ENCODE measurements at places on chromosomes 4 and X. TPM values are rescaled to one million over a fixed set of nuclear protein-coding genes. Genes with fewer than 3 reads are reported as not detected.

CLDN22 gene
- not detected for total RNA-seq

DNA sequence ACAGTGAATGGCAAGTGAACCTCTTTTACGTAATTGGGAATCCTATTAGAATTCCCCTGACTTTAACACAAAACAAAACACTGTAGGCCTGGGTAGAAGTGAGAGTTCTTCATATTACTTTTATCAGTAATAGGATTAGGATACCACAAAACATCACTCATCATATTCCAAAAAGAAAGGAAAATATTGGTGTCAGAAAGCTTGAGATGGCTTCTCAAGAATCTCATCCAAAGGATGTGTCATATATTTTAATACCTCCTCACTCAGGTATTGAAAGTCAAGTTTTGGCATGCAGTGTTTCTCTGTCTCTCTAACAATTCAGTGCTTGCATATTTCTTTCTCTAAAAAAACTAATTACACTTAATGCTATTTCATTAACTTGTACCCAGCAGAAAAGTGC, 173.2 kb downstream of the PDGFC start:
- H3K27me3 ChIP-seq = no peaks in the 10 kb centered on the region
- no peaks in the 10 kb centered on the region for H3K4me1 ChIP-seq
- peaks cover 4% of the 10 kb centered on the region for H3K36me3 ChIP-seq
- DNase-seq = no peak
- H3K27ac ChIP-seq = no peak overlapping the region

- H3K27me3 ChIP-seq = peaks cover 7% of the 10 kb centered on the region
- DNase-seq = peak; percentile 33
- peaks cover under 1% of the 10 kb centered on the region for H3K36me3 ChIP-seq
- no peak overlapping the region for H3K4me3 ChIP-seq
Observed at GRCh38 chrX:555725-556666, 74.6 kb upstream of the SHOX start.

DNA sequence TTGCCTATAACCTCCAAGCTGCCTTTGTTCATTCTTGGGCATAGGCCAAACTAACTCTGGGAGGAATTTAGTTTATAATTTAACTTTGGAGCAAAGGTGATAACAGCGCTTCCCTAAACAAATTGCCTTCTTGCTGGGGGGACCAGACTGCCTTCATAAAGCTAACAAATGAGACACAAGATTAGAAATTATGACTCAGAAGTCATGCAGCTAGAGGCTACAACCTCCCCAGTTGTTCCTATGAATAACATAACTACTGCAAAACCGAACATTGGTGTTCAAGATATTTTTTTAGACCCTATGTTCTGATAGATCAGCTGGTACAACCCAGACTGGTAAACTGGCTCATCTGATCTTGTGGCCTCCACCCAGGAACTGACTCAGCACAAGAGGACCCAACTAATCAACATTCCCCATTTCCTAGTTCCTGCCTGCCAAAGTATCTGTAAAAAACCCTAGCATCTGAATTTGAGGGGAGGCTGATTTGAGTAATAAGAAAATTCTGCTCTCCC, 22.0 kb upstream of the TMPRSS11B start:
- no peak for DNase-seq
- no peaks in the 10 kb centered on the region for H3K27me3 ChIP-seq
- no peak overlapping the region for H3K4me3 ChIP-seq
- no peak overlapping the region for H3K27ac ChIP-seq

ALB gene
- total RNA-seq = not detected

GRCh38 chr4:107423677-107424405, 296.2 kb downstream of the PAPSS1 start:
- no peaks in the 10 kb centered on the region for H3K36me3 ChIP-seq
- no peaks in the 10 kb centered on the region for H3K4me1 ChIP-seq
- no peaks in the 10 kb centered on the region for H3K27me3 ChIP-seq
- no peak overlapping the region for H3K27ac ChIP-seq

KLHL4 gene
- total RNA-seq = 39.9 TPM

DUSP9 gene
- 0.61 TPM for total RNA-seq

DNA sequence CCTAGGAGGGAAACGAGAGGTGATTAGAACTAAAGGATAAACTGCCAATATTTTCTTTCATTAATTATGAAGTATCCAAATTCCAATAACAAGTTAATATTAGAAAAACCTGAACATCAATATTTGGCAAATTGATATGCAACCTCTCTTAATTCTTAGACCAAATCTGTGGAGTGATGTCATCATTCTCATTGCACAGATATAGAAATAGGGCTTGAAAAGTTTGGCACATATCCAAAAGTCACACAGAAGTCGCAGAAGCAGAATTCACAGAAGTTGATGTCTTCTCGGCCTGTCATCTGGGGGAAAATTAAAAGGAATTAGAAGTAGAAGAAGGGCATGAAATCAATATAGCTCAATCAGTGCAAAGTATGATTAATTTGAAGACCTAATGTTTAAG, 36.9 kb downstream of the ENPEP start:
- H3K27ac ChIP-seq = no peak overlapping the region
- no peaks in the 10 kb centered on the region for H3K36me3 ChIP-seq
- no peaks in the 10 kb centered on the region for H3K4me1 ChIP-seq
- H3K27me3 ChIP-seq = no peaks in the 10 kb centered on the region
- no peak overlapping the region for H3K4me3 ChIP-seq

GRCh38 chr4:26135331-26135730, 185.5 kb upstream of the RBPJ start:
- H3K27ac ChIP-seq = no peak overlapping the region
- peaks cover 5% of the 10 kb centered on the region for H3K36me3 ChIP-seq
- H3K4me1 ChIP-seq = peaks cover 2% of the 10 kb centered on the region
- DNase-seq = no peak

GLRB gene
- total RNA-seq = 2.0 TPM

- no peaks in the 10 kb centered on the region for H3K4me1 ChIP-seq
- H3K27ac ChIP-seq = no peak overlapping the region
- H3K27me3 ChIP-seq = peaks cover 1% of the 10 kb centered on the region
- peaks cover 19% of the 10 kb centered on the region for H3K36me3 ChIP-seq
Observed at GRCh38 chr4:152810715-152811287, 31.0 kb downstream of the ARFIP1 start.

RNF175 gene
- 2.1 TPM for total RNA-seq

DNA sequence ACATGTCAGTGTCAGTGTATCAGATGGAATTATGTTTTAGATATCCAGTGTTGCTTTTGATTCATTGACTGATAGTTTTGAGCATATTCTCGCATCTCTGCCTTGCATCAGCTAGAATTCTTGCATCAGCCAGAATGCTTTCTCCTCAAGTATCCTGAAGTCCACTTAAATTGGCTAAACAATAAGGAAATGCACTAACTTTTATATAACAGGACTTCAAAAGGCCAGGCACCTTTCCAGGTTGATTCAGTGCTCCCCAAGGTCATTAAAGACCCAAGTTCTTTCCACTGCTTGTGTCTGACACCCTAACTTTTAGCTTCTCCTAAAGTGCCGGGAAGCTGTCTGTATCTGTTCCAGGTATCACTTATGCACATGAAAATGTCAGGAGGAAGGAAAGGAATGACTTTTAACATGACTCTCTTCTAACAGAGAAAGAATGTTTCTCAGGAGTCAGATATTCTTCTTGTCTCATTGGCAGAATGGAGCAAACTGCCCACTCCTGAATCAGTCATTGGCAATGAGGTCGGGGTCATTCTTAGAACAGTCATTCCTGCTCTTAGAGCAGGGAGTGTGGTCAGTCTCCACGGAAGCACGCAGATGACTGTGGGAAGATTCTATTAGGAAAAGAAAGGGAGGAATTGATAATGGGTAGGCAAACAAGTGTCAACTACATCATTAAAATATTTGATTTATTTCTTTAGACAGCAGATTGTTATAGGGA, 92.9 kb upstream of the TLL1 start:
- no peak overlapping the region for H3K4me3 ChIP-seq
- DNase-seq = no peak
- no peaks in the 10 kb centered on the region for H3K36me3 ChIP-seq
- H3K27me3 ChIP-seq = no peaks in the 10 kb centered on the region
- H3K4me1 ChIP-seq = peaks cover 1% of the 10 kb centered on the region
- no peak overlapping the region for H3K27ac ChIP-seq

ARHGAP24 gene
- total RNA-seq = 1.6 TPM

DNA sequence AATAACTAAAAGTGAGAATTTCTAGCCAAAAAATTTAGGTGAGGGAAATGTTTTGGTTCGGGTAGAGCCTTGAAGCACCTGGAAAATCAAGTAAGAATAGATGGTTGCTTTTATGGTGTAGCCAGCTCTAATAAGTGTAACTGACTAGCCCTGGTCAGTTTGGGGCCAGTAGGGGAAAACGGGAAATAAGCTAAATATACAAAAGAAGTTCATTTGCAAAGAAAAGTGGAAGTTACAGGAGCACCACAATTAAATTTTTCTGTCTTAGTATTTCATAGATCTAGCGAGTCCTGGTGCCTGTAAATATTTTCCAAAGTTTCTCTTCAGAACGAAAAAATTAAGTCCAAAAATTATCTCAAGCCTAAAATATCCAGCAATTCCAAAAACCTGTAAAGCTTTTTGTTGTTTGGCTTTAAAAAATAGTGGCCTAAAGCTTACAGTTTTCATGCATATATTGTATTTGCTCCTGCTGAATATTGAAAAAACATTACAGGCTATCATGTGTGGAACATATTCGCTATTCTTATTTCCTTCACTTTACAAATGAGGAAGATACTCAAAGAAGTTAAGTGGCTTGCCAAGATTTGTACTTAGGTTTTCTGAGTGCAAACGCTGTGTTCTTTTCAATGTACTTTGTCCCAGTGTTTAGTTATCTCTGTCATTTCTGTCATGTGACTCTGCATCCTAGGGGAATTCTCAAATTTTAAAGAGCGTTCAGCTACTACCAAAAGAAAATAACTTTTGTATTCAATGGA, 7.3 kb upstream of the PTPN13 start:
- H3K4me3 ChIP-seq = no peak overlapping the region
- no peaks in the 10 kb centered on the region for H3K36me3 ChIP-seq
- H3K27me3 ChIP-seq = no peaks in the 10 kb centered on the region
- H3K4me1 ChIP-seq = peaks cover 6% of the 10 kb centered on the region
- DNase-seq = no peak
- no peak overlapping the region for H3K27ac ChIP-seq

DNA sequence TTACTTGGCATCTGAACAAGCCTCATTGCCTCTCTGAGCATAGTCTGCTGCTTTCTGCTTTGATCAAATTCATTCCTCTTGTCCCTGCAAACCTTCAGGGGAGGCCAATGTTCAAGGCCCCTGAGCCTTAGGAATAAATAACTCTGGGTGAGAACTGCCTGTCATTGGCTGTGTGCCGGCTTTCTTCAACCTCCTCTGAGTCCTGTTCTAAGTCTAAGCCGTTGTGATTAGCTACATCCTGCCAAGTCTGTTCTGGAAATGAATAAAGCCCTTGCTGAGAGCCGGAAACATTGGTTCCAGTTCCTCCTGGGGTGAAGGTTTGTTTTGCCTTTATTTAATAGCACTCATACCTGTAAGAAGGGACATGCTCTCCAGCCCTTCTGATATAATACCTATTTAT, 13.8 kb downstream of the RNF4 start:
- peak overlapping the region; percentile 68 for H3K27ac ChIP-seq
- H3K4me3 ChIP-seq = no peak overlapping the region
- H3K27me3 ChIP-seq = peaks cover 7% of the 10 kb centered on the region
- peaks cover 53% of the 10 kb centered on the region for H3K4me1 ChIP-seq
- no peaks in the 10 kb centered on the region for H3K36me3 ChIP-seq

COL4A6 gene
- total RNA-seq = 0.05 TPM

DNA sequence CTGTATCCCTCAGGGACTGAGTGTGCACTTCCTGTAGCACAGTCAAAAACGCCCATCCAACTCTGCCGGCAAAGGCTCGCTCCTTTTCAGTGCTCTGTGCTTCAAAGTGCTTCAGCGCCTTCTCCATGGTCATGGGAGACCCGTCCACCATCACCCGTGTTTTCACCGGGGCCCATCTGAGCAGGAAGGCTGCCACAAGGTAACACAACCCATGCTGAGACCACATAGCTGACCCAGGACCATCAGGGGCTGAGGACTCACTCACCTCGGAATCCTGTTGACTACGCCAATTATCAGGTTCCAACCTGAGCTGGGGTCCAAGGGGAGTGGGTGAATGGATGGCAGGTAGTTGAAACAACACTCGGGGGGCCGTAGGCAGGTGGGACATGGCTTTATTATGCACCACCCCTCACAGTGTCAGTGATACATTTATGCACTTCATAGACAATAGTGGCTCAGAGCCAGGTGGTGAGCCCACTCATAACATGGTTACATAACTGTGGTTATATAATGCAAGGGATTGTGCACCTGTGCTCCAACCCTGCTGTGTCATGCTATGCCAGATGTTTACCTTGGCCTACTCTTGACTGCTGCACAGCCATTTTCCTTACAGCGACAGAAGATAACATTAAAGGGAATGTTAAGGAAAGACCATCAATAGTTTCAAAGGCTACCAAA, 227.8 kb downstream of the ADGRL3 start:
- H3K4me3 ChIP-seq = no peak overlapping the region
- peaks cover 4% of the 10 kb centered on the region for H3K27me3 ChIP-seq
- peaks cover 13% of the 10 kb centered on the region for H3K36me3 ChIP-seq
- no peak for DNase-seq

DNA sequence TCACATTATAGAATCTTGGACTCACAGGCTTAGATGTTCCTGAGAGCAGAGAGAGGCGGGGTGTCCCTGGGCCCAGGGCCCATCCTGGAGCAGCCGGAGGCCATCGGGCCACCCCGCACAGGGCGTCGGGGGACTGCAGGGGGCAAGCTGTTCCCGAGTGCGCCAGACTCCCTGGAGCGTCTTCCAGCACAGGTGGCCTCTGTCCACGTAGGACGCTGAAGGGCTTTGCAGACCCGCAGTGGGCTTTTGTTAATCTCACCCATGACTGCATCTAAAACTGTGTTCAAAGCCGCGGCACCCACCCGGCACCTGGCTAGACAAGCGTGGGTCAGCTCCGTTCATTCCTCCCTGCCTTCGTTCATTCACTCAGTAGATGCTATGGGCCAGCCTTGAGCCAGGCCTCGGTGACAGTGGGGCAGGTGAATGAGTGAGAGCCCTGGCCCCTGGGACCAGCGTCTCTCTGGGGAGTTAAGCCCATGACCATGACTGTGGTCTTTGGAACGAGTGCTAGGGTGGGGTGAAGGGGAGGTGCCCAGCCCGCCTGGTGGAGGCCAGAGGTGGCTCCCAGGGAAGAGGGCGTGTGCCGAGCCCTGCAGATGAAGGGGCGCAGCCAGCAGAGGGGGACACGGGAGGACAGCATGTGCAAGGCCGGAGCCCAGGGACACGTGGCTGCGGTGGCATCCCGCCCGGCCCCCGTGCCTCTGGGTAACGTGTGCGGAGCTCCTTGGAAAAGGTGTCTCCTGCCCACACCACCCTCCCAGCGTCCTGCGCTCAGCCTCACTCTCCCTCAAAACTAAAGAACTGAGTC, 98.3 kb downstream of the HMX1 start:
- peak; percentile 24 for DNase-seq
- peaks cover 8% of the 10 kb centered on the region for H3K27me3 ChIP-seq
- H3K4me3 ChIP-seq = no peak overlapping the region
- H3K27ac ChIP-seq = no peak overlapping the region
- H3K4me1 ChIP-seq = peaks cover 11% of the 10 kb centered on the region
- no peaks in the 10 kb centered on the region for H3K36me3 ChIP-seq

PPEF1 gene
- total RNA-seq = 3.9 TPM

DNA sequence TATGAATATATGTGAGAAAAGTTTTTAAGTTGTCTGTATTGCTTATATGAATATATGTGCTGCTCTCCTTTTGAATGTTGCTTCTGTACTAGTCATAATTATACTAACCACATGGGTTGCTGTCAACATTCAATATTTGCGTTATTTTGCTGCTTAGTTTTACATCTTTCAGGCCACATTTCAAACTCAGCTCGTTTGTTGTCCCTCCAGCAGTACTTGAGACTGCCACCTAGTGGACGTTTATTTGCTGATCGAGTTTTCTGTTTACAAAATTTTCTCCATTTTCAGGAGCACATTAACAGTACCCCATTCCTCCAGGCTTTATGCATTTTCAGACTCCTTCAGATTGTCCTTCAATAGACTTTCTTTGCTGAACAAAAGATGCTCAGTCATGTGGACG, 75.8 kb downstream of the NUDT11 start:
- H3K36me3 ChIP-seq = no peaks in the 10 kb centered on the region
- no peak overlapping the region for H3K4me3 ChIP-seq
- H3K4me1 ChIP-seq = no peaks in the 10 kb centered on the region
- no peaks in the 10 kb centered on the region for H3K27me3 ChIP-seq
- DNase-seq = no peak

All from glutamatergic neuron (in vitro differentiated cells).